ENCODE measurements at places on chromosomes 3 and 15.

- no peak for DNase-seq
These were observed 460.8 kb downstream of the ROBO2 start for GRCh38 chr3:77500721-77501120.

DNA sequence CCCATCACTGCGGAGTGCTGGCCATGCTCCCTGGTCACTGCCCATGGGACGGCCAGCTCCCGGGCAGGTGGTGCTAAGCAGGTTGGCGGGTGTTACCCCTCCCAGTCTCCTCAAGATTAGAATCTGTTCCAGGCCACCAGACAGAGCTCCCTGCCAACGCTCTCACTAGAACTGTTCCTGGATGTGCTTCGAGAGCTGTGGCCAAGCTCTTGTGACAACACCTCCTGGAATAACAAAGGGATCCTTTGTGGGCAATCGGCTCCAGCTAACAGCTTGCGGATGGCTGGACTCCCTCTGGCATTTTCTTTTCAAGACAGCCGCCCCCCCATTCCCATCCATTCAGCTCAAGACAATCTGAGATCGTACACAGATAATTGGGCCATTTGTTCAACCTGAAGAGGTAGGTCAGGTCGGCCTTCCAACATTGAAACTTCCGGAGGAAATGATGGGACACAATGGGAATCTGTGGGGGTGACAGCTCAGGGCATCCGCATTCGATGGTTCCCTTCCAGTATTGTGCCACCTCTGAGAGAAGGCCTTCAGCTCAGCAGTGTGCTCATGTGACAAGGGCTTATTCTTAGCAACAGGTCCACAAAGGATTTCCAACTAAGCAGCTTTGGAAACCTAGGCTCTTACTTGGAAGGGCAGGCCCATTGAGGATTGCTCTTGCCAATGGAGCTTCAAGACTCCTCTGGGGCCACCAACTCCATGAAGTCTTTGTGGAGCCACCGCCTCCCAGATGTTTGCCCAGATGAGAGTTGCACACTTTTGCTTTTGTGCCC, 11.6 kb upstream of the EPHB3 start:
- no peak for DNase-seq

GRCh38 chr15:101615986-101616848, 36.0 kb downstream of the TM2D3 start:
- no peak for DNase-seq

GRCh38 chr3:55198554-55198953, 270.7 kb upstream of the LRTM1 start:
- DNase-seq: no peak

DNA sequence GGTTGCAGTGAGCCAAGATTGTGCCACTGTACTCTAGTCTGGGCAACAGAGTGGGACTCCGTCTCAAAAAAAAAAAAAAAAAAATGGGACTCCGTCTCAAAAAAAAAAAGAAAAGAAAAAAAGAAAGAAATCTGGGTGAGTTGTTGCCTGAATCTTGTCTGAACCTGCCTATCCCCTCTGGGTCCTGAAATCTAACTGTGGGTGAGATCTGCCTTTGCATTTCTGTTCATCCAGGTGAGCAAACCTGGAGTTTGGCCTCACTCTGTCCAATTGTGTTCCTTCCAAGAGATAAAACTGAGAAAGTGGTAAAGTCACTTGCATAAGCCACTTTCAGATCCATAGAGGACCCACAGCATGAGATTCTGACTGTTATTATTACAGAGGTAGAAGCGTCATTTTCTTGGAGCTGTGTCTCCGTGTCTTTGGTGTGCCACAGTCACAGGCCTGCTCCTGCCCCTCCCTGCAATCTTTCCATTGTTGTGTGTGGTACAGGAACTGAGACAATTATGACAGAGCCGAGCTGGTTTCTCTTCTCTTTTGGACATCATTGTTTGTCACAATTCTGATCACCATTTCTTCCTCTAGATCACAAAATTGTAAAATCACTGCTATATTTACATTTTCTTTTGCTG, 235.9 kb downstream of the LPP start:
- peak; percentile 4 for DNase-seq

All from GM12891 (cell line).